Hematopoietic multipotent progenitor cell treated with erythropoietin and hydrocortisone succinate and interleukin-3 and kit ligand, for 8 days (in vitro differentiated cells): ENCODE measurements at places on chromosomes 7 and 10.
A peak's percentile ranks its signal among the peaks of the same experiment; 100 is the strongest.

DNA sequence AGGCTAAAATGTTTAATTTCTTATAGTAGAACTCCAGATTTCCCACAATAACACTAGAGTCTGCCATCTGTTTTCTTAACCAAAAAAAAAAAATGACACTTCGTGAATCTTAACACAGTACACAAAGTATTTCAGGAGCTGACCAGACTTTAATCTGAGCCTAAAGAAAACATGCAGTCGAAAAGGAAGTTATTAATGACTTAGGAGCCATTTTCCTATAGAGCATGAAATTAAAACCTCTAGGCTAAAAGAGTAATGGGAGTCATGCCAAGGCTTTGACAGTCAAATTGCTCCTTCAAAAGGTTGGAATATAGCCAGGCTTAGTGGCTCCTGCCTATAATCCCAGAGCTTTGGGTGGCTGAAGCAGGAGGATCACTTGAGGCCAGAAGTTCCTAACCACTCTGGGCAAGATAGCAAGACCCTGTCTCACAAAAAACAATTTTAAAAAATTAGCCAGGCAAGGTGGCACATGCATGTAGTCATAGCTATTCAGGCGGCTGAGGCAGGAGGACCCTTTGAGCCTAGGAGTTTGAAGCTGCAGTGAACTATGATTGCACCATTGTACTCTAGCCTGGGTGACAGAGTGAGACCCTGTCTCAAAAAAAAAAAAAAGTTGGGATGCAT is 13.6 kb downstream of the MICU1 start:
- peak; percentile 11 for DNase-seq

- DNase-seq, result no peak
These were observed 19.1 kb upstream of the VWDE start for GRCh38 chr7:12422554-12423320.

- DNase-seq, result no peak
These were observed 58.3 kb downstream of the SEMA3A start for GRCh38 chr7:84136336-84136735.

DNA sequence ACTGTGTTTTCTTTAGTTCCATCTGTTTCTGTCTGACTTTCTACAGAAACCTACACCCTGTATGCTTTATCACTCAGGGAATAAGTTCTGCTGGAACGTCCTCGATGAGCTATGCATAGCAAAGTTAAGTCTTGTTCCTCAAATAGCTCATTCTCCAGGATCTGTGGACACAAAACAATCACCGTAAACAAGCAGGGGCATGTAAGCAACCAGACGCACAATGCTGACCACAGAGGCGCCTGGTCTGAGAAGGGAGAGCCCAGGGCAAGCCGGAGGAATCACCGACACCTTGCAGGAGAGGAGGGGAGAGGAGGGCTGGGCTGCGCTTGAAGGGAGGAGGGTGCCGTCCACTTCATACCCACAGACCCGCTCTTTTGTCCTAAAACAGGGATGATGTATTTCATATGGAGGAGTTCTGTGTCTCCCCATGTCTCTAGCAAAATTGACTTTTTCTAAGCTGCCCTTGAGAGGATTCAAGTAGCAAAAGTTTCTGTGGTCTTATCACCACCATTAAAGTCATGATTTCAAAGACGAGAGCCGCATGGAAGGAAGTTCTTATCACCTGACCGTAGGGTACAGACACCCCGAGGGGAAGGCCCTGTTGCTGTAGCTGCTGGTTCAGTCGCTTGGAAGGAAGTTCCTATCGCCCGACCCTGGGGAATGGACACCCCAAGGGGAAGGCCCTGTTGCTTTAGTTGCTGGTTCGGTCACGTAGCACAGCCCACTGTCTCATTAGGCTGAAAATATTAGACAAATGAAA is 14.3 kb downstream of the CALML3 start:
- peak; percentile 71 for DNase-seq

DNA sequence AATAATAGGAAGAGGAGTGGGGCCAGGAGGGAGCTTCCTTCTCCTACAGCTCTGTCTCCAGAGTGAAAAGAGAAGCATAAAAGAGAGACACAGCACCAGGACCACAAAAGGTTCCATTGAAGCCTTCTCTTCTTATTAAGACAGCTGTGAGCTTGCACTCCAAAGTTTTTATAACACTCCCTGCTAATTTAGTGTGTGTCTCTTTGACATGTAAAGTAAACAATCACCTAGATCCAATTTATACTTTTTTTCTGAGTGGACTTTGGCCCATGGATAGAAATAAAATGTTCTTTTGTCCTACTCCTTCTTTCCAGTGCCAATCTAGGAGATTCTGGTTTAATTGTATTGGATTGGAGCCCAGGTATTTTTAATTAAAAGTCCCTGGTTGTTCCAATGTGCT is at the start of gene CYP2C8:
Gene CYP2C8 (minus strand): TSS at position 212 of the 400 bp plus-strand sequence. CDS start 95 bp downstream, at position 117.
- no peak for DNase-seq

- no peak for DNase-seq
These were observed 947.0 kb downstream of the REEP3 start for GRCh38 chr10:64468219-64468618.

- DNase-seq, result no peak
These were observed 433.9 kb upstream of the ZMIZ1 start for GRCh38 chr10:78634835-78635234.

- no peak for DNase-seq
These were observed 178.0 kb downstream of the JCAD start for GRCh38 chr10:29881336-29881771.

DNA sequence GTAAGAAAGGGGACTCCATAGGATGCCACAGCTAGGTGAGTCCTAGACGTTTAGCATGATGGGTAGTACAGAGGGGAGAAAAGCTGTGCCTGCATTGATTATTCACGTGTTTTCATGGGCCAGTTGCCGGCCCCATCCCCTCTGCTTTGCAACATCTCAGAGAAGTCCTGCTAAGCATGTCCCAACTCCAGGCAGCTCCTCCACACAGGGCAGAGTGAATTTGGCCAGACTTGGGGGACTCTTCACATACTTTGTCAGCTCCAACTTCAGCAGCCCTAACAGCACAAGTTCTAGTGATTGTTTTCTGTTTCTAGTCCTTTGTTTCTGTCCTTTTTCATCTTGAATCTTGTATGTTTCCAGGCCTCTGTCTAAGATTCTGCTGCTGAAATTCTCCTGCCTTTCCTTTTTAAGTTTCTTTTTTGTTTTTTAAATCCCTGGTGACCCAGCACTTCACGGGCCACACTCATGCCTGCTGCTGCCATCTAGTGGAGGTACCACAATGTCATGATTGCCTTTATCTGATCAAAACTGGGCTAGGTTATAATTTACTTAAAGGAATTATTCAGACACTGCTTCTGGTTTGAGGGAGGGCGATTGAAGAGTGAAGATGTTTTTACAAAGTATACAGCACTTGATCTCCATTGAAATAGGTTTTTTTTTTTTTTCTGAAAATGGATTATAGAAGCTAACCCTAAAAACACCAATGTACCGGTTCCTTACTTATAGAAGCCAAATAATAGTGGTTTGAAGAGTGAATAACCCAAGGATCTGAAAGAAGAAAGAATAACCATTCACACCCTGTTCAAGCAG is 276.9 kb downstream of the CSTF2T start:
- DNase-seq, result peak; percentile 70

DNA sequence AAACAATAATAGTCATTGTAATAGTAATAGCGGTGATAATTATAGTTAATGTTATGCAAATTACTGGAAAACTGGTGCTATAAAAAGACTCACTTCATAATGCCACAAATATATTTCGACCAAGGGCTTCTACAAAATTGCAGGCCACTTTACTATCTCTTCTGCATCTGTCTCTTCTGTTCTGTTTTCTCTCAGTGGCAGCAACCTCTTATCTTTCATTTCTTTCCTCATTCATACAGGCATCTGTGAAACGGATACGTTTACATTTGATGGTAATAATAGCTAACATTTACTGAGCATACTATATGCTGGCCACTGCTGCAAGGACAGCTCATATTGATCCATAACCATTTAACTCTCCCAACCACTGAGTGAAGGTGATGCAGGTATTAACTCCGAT is 537.4 kb upstream of the PFKP start:
- no peak for DNase-seq

DNA sequence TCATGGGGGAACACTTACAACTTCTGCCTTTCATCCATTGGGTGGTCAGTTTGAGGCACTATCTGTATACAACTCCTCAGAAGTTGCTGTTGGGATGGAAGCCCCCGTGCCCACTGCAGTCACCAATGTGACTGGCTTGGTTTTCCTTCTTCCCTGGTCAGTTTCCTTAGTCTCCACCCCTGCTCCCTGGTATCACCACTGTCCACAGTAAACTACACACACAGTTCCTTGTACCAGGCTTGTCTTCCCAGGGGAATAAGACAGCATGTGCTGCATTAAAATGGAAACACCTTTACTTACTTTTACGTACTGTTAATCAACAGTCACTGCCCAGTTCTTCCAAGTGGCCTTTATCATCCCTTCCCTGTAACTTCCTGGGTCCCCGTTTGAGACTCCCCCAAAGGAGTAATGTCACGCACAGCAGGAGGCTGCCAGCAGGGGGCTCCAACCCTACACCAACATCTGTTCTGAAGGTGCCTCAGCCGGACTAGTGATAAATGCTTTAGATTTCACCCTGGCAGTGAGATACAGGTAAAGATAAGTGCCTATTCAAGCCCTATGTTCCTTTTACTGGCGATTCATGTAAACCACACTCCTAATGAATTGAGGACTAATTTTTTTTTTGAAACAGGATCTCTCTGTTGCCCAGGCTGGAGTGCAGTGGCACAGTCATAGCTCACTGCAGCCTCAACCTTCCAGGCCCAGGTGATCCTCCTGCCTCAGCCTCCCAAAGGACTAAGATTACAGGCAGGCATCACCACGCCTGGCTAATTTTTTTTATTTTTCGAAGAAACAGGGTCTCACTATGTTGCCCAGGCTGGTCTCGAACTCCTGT is 45.3 kb upstream of the PIK3AP1 start:
- peak; percentile 81 for DNase-seq

DNA sequence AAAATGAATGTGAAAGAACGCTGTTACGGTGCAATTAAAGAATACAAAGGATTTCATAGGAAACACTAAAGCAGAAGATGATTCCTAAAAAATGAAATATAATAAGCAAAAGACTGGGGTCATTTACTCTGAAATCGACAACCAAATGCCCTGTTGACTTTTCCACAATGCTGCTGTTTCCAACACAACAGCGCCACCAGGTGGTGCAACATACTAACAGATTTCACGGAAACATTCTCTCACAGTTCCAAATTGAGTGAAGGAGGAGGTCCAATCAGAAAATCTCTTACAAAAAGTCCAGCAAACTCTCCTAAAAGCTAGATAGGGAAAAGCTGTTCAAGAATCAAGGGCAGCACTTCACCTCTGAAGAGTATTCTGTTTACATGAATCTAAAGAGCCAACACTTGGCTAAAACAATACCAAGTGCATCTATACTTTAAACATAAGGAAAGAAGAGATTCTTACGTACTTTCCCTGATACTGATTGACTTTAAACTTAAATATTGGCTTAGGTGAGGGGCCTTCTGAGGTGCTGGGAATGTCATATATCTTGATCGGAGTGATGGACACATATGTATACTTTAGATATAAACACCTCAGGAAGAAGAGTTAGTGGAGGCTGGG is 55.9 kb downstream of the UPF2 start:
- DNase-seq, result peak; percentile 87

GRCh38 chr7:2759736-2760097 is 71.7 kb downstream of the AMZ1 start:
- no peak for DNase-seq

GRCh38 chr10:62545160-62546066 is 171.2 kb downstream of the ZNF365 start:
- DNase-seq, result no peak

GRCh38 chr7:90857603-90858002 is 261.5 kb downstream of the CDK14 start:
- DNase-seq, result no peak

- DNase-seq, result no peak
These were observed 171.2 kb downstream of the CHCHD3 start for GRCh38 chr7:132910657-132911056.

DNA sequence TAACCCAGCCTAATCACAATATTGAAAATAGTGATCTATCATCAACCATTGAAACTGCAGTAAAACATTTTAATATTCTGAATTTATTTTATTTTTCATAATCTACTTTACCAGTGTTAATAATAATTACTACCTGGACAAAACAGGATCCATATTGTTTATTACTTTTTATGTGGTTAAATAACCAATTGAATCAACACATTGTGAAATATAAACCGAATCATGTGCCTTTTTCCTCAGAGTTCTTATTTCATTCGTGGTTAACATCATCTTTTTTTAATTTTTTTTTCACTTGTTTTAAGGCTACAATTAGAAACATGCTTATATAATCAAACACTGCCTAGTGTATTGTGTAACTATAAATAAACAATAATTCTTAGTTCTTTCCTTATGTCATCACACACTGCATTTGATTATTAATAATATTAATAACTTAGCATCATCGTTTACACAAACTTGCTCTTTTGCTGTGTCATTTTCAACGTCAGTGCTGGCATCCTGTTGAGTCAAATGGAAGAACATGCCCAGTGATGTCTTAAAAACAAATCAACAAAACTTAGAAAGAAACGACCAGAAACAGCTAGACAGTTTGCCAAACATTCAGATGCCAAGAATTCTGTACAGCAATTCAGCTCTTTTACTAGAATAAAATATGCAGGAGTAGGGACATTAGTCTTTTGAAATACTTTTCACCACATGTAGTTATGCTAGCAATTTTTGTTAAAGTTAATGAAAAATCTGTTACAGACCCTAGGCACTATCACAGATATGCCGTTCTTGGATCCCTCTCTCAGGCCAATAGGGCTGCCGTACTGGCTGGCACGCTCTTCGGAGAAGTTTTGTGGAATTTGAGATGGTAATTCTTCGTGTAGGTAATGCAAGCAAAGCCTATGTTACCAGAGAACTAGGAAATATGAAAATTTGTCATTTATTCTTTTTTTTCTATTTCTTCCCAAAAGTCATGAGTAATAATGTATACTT is 330.4 kb upstream of the SEMA3A start:
- DNase-seq, result no peak

- DNase-seq, result no peak
These were observed 370.3 kb downstream of the BMPER start for GRCh38 chr7:34275624-34276023.

- no peak for DNase-seq
These were observed 4.4 kb downstream of the FUOM start for GRCh38 chr10:133353202-133353959.

DNA sequence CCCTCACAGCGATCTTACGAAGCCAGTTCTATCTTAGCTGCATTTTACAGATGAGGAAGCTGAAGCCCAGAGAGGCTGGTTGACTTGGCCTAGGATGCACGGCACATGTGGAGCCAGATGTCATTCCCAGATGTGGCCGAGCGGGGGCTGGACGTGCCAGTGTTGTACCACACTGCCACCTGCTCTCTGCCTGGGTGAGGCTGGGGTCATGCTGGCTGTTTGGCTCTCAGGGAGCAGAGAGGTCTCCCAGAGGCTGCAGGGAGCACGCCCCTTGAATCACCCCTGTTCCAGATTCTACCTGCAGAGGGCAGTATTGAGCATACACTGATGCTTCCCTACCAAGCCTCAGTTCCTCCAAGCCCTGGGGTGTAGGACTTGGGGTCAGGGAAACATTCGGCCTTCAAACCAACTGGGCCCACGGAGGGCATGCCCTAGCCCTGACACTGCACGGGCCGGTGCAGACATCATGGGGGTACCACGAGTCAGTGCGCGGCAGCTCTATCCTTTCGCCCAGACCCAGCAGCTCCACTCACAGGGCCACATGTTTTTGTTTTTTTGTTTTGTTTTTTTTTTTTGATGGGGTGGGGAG is 3.8 kb upstream of the GTF2IRD1 start:
- peak; percentile 73 for DNase-seq

- no peak for DNase-seq
These were observed 108.7 kb downstream of the PCLO start for GRCh38 chr7:83053965-83054364.

GRCh38 chr7:104045183-104045582 is 55.7 kb upstream of the RELN start:
- no peak for DNase-seq
